ENCODE measurements at places on chromosomes 1 and 21.

GRCh38 chr1:18836654-18837053 lies 22.8 kb downstream of the TAS1R2 start:
- DNase-seq, result no peak

- peak; percentile 49 for DNase-seq
These were observed 64.0 kb downstream of the CD46 start for GRCh38 chr1:207815913-207816291.

GRCh38 chr1:70504821-70505193 lies 93.7 kb downstream of the CTH start:
- no peak for DNase-seq

GRCh38 chr1:31154000-31154631 lies 85.6 kb downstream of the NKAIN1 start:
- DNase-seq, result no peak

GRCh38 chr1:232011961-232012360 lies 385.4 kb downstream of the DISC1 start:
- no peak for DNase-seq

- no peak for DNase-seq
These were observed 5.8 kb downstream of the INKA2 start for GRCh38 chr1:111733183-111733991.

- no peak for DNase-seq
These were observed 86.4 kb downstream of the BCAR3 start for GRCh38 chr1:93595266-93595665.

- DNase-seq, result no peak
These were observed 37.0 kb upstream of the LRRC3 start for GRCh38 chr21:44418108-44418875.

GRCh38 chr1:31891280-31891679 lies 46.9 kb downstream of the PTP4A2 start:
- peak; percentile 42 for DNase-seq

All from stimulated activated CD8-positive, alpha-beta memory T cell treated with anti-CD3 and anti-CD28 coated beads, Interleukin-15, amount 100 ng/mL, for 48 hours (primary cell).